ENCODE measurements at places on chromosomes 2 and 18.

- DNase-seq: no peak
Observed at GRCh38 chr2:214482728-214483127, 71.9 kb downstream of the VWC2L start.

GRCh38 chr18:77187189-77187588 is 54.6 kb upstream of the MBP start:
- DNase-seq: no peak

- DNase-seq: no peak
Observed at GRCh38 chr18:76443519-76444445, 51.3 kb downstream of the ZNF516 start.

DNA sequence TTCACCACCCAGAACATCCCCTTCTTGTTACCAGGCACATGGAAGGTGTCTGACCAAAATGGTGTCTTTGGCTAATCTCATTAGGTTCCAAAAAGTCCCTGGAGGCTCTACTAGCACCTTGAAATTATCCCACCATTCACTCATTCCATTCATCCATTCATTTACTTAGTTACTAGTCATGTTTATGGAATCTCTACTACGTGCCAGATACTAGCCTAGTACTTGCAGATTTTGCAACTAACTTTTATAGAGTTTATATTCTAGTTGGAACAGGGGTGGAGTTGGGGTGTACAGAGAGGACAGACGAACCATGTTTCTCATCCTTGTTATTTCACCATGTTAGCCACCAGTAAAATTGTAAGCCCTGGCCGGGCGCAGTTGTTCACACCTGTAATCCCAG is 4.0 kb upstream of the NOP58 start:
- DNase-seq: no peak

DNA sequence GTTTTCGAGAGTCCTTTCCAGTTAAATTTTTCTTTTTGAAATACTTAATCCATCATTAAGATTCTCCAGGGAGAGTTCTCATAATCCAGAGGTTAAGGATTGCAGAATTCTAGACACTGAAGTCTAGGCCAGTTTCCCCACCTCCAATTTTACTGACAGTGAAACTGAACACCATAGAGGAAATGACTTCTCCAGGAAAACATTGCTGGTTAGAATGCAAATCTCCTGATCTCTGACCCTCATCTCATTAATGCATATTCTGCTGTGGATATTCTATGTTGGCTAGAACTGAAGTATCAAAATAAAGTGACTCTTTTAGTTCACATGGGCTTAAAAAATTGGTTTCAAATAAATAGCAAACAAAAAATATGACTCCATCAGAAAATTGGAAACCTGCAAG is 105.8 kb upstream of the UGP2 start:
- DNase-seq: no peak

DNA sequence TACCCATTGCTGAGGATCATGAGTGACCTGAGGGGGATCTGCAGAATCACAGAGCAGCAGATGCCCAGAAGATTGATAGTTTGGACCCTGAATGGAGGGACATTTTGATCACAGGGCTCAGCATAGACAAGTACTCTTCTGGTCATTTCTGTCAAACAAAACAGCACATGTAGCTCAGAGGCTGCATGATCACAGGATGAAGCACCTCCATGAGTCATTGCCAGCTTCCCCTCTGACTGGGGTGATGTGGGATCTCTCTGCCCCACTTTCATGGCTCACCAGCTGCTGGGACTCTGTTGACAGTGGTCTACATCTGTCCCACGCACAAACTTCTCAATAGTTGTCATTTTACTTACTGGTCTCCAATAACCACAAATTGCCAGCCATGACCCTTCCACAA is 264.1 kb downstream of the RPIA start:
- no peak for DNase-seq

- DNase-seq: no peak
Observed at GRCh38 chr2:47226923-47227220, 71.8 kb upstream of the STPG4 start.

- DNase-seq: no peak
Observed at GRCh38 chr2:188050726-188051125, 240.9 kb upstream of the GULP1 start.

GRCh38 chr2:217033186-217033585 is 173.3 kb upstream of the TNP1 start:
- no peak for DNase-seq

DNA sequence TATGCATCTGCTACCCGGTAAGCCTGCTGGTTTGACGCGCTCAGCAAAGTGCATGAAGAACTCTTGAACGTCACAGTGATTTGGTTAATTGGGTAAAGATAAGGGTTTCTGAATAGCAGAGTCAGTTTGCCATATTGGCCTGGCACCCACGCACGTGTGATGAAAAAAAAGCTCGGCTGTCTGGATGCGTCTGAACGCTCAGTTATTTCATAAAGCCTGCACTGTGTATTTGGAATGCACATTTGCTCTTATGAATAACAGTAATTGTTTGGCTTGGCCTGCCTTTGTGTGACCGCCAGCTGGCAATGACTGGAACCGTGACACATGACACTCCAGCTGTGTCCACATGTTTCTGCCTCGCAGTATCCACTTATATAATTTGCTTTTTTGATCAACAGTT is 129.2 kb upstream of the MEIS1 start:
- no peak for DNase-seq

GRCh38 chr2:113218283-113219091 is 44.7 kb downstream of the PSD4 start:
- no peak for DNase-seq

GRCh38 chr2:55229221-55229620 is 2.9 kb downstream of the CLHC1 start:
- no peak for DNase-seq

DNA sequence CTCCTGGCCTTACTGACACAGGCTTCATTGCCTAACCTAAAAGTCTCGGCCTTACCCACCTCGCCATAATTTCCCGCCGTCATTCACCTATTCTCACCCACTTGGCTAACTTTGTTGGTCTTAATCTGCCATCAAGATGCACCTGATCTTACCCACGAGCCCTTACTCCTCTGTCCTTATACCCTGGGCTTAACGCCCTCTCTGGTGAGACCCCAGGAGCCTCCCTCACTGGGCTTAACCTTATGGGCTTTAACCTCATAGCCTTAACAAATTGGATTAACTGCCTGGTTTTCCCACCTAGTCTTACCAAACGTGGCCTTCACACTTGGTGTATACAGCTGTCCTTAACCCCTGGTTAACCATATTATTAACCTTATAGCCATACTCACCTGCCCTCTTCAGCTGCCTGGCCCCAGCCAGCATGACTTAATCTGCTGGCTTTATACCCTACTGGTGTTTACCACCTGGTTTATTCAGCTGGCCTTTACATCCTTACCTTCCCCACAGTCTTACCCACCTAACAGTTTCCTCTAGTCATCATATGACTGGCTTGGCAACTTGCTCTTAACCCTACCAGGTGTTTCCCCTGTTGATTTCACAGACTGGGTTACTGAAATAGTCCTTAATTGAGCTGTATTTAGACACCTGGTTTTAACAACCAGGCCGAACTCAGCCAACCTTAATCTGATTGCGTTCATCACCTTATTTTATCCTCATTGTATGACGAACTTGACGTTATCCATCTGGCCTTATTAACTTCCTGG is 132.0 kb upstream of the ZSWIM2 start:
- peak; percentile 72 for DNase-seq

DNA sequence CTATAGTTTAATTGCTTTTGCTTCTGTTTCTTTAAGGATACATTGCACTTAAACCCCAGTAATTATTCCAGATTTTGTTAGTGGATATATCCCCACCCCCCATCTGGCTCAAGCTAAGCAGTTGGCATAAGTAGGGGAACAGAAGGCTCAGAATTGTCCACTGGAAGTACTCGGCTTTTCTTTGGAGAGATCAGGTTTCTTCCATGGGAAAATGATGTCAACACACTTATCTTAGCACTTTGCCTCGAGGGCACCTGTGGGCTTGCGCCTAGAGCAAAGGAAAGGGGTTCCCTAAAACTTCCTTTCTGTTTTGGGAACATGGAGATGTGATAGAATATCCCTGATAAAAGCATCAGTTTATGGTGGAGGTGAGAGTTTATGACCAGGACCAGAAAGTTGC is 130.6 kb downstream of the FMNL2 start:
- DNase-seq: no peak

GRCh38 chr18:44917216-44918141 is 236.8 kb downstream of the SETBP1 start:
- no peak for DNase-seq

DNA sequence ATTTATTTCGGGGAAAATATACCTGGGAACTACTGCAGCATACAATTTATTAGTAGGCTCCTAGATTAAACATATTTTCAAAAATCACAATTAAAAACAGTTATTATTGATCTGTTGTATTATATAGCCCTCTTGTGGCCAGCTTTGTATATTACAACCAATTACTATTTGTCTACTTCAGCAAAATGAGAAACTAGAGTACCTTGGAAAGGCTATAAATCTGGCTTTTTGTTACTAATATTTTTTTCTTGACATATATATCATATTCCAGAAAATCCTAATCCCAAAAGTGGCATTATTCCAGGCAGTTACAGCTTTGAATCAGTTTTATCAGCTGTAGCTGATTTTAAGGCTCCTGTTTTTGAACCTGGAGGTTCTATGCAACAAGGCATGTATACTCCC is 101.2 kb downstream of the UBR3 start:
- no peak for DNase-seq

- DNase-seq: no peak
Observed at GRCh38 chr2:191656391-191656790, 21.5 kb upstream of the NABP1 start.

DNA sequence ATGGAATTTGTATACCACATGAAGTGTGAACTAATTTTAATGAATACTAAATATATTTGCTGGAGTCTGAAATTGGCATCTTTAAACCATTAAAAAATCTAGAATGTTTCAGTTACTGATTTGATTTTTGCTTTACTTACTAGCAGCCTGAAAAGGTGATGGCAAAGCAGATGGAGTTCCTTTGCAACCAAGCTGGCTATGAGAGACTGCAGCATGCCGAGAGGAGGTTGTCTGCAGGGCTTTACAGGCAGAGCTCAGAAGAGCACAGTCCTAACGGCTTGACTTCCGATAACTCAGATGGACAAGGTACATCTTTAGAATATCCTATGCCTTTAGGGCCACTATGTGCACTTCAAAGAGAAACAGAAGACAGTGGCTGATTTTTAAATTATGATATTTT is 36.5 kb downstream of the NAB1 start:
- DNase-seq: no peak

DNA sequence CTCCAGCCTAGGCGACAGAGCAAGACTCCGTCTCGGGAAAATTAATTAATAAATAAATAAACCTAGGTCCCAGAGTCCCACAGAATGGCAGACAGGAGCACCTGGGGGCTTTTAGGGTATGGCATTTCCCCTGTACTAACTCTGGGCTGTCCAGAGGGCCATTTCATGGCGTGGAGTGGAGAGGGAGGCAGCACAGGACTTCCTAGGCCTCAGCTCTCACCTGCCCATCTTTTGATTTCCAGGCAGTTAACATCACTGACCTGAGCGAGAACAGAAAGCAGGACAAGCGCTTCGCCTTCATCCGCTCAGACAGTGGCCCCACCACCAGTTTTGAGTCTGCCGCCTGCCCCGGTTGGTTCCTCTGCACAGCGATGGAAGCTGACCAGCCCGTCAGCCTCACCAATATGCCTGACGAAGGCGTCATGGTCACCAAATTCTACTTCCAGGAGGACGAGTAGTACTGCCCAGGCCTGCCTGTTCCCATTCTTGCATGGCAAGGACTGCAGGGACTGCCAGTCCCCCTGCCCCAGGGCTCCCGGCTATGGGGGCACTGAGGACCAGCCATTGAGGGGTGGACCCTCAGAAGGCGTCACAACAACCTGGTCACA is 5.1 kb downstream of the IL1RN start:
- peak; percentile 84 for DNase-seq

DNA sequence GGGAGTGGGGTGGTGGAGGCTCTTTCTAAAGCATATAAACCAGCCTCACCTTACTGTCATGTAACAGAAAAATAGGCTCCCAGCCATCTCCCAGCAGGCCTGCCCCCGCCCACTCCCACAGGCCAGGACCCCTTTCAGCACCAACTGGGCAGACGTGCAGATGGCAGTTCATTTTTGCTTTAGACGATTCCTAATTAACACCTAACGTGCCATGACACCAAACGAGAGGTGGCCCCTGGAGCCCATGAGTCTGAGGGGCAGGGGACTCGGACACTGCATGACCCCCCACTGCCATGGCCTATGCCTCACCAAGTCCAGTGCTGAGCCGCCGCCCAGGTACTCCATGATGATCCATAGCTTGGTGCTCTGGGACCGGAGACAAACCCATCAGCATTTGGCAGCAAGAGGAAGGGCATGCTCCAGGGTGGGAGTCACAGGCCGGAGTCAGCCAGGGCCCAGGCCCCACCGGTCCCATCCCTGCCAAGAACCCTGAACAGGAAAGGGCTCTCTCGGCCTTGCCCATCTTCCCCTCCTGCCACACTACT is 7.9 kb downstream of the STK25 start:
- DNase-seq: no peak

DNA sequence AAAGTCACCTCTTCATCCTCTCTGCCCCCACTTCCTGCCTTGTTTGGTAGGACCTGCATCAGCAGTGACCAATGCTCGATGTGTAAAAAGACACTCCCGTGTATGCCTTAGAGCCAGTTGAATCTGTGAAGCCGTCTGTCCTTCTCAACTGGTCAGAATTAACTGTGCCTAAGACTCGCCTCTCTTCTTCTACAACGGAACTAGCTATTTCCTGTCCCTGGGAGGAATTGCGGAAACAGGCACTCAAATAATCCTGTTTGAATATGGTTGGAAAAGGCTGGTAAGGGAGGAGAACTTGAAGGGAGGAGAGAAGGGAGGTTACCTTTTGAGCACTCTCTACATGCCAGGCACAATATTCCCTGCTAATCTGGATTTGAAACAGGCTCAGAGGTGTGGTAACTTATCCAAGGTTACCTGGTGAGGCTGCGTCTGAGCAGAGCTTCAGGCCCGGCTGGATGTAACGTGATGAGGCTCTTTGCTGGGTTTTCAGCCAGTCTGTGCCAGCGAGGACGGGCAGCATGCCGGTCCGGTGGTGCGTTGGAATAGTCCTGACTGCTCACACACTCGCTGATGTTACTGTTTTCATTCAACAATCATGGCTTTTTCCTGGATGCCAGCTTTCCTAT is 127.0 kb downstream of the FAM168B start:
- no peak for DNase-seq

DNA sequence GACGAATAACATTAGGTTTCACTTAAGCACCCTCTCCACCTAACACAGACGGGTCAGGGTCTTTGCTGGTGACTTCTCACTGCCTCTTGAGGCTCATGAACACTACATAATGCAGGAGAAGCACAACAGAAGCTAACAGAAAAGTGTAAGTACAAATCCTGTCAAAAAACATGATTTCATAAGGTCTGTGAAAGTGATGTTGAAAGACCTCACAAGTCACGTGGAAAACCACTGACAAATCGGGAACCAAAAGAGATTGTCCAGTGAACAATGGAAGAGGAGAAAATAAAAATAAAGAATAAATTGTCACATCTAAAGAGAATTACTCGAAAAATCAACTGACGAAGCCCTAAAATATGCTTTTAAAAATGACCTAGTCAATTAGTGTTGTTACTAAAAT is 14.0 kb downstream of the PSD4 start:
- no peak for DNase-seq

DNA sequence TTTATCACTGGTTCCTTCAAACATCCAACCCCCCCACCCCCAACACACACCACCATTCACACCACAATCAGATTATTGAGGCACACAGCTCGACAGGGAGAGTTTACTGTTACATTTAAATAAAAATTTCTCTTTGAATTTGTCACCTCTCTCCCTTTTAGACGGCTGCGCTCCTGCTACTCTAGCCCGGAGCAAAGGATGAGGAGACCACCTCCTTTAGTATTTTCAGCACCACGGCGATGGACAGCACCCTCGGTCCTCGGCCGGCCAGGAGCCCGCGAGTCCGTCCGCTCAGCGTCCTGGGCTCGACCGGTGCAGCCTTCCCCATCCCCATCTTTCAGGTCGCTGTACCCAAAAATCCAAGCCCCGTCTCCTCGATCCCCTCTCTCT is 892 bp downstream of the CELF4 start:
- DNase-seq: no peak

Measured in vagina (tissue), 2 donors.